GOT3 (cell line): ENCODE measurements at places on chromosomes 3 and 15.

GRCh38 chr3:38059148-38059547 is 20.1 kb downstream of the DLEC1 start:
- DNase-seq, result no peak

DNA sequence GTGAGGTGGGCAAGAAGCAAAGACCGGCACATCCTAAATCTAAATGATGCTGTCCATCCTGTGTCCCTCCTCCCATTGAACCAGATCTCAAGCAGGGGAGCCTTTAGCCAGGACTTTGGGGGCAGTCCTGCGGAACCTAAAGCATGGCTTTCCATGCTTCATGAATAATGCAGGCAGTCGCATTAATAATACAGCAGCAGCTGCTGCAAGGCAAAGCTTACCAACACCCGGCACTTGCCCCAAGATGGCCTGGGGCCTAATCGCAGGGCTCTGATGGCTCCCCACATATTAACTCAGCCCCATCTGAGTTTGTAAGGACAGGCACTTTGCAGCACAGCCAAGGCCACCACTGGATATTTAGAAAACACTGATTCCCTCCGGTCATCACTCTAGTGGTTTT is 114.4 kb downstream of the NTRK3 start:
- DNase-seq, result no peak

- DNase-seq, result no peak
Measured at GRCh38 chr3:23590424-23591273, 215.1 kb upstream of the UBE2E1 start.

DNA sequence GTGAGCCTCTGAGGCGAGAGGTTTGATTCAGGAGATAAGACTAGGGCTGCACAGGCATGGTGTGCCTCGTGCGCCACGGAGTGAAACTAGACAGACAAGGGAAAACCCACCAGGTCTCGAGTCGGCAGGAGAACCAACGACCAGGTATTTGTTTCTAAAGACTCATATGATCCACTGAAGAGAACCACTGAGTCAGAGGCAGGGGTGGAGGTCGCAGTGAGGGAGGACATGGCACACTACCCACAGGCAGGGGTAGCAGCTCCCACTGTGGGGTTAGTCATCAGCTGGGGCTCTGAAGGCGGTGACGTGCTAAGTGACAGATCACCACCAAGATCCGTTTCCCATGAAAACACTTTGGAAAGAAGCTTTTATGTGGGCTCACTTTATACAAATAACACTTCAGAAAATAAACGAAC is 45.7 kb downstream of the CHSY1 start:
- DNase-seq, result no peak

DNA sequence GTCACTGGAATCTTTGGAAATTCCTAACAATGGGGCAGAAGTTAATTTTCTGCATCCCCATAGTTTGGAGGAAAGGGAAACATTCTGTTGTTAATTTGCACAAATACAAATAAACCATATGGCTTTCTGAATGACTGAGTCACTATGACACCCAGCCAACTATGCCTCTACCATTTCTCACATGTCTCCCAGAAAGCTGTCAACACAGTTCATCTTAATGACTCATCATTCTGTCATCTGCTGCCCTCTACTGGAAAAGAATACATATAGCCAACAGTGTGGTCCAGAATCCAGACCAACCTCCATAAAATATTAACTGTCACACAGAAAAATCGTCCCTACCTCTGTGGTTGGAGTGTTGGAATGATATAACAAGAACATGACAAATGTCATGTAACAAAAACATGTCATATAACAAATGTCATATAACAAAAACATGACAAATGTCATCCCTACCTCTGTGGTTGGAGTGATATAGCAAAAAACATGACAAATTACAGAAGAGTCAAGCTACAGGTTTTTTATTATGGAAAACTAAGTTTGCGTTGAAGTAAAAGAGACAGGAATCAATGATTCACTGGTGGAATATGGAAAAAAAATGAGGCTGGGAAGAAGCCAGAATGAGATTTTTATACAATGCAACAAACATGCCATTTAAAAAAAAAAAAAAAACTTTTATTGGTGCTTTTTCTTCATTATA is 47.7 kb upstream of the GYG1 start:
- no peak for DNase-seq

- DNase-seq, result no peak
Measured at GRCh38 chr3:72174040-72174439, 389.1 kb upstream of the PROK2 start.

DNA sequence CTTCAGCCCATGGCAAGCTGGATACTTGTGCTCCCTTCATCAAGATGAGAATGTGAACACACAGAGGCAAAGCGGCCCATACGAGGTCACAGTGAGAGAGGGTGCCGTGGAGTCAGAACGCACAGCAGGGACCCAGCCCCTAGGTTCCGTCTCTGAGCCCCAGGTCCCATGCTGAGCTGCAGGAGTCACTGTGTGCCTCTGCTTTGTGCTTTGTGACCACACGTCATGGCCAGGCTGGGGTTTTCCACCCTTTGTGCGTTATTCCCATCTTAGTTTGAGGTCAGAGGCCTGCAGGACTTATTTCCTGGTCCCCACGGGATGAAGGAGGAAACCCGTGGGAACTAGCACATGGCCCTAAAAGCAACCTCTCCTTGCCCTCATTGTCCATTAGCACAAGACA is 140.3 kb downstream of the TJP1 start:
- DNase-seq, result no peak

- no peak for DNase-seq
Measured at GRCh38 chr3:169780742-169781141, 7.5 kb downstream of the MYNN start.

- no peak for DNase-seq
Measured at GRCh38 chr3:112092496-112093179, 6.4 kb downstream of the C3orf52 start.

- DNase-seq, result no peak
Measured at GRCh38 chr15:39788800-39789565, 6.3 kb upstream of the FSIP1 start.

DNA sequence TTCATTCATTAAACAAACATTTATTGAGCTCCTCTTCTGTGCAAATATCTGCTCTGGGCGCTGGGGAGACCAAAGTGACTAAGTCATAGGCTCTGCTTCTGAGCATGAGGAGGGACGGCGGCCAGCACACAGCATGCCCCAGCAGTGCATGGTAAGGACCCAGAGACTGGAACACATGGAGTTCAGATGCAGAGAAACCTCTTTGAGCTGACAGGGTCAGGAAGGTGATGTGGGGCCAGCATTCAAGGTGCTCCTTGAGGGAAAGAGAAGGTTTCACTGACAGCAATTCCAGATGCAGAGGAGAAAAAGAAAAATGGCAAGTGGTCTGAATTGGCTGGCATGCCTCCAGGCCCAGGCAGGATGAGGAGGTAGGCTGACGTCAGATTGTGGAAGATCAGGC is 234.5 kb downstream of the UACA start:
- DNase-seq, result no peak

DNA sequence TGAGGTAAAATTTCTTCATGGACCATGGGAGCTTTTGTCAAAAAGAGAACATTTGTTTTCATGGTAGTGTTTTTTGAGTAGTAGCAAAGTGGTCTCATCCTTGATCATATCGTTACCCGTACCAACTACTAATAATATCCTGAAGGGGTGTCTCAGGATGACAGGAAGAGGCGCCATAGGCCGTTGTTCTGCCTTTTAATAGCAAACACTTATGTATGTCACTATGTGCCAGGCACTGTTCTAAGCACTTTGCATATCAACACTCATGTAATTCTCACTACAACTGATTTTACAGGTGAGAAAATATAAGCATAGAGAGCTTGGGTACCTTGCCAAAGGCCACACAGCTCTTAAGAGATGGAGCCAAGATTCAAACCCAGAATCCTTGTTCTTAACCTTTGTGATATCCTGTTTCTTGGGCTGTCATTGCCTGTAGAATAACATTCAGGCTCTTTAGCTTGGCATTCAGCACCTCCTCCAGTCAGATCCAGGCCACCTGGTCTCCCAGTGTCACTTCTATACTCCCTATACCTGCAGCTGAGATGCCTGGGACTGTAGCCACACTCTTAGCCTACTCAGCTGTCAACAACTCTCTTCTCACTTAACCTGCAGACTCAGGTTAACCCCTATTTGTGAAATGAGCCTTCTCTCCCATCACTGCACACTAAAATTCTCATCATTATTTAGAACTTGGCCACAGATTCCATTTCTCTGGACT is 113.7 kb downstream of the USP13 start:
- no peak for DNase-seq

DNA sequence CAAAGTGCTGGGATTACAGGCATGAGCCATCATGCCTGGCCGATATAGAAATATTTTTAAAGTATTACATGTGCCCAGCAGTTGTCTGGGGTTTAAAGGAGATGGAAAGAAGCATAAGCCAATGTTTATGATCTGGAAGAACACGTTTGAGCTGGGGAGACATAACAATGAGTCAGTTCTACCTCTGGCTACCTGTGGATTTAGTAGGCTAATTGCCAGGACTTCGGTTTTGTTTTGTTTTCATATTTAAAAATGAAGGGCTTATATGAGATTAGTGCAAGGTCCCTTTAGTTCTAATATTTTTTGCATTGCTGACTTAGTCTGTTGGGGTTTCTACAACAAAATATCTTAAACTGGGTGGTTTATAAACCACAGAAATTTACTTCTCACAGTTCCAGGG is 22.9 kb upstream of the TNFSF10 start:
- DNase-seq, result no peak

- no peak for DNase-seq
Measured at GRCh38 chr3:196156160-196156559, 55.0 kb downstream of the ZDHHC19 start.
